ENCODE measurements at places on chromosomes 1 and 21.

GRCh38 chr1:56256153-56257000, 323.0 kb downstream of the PLPP3 start:
- DNase-seq = no peak

- DNase-seq = no peak
Observed at GRCh38 chr1:101511202-101511891, 274.5 kb downstream of the S1PR1 start.

DNA sequence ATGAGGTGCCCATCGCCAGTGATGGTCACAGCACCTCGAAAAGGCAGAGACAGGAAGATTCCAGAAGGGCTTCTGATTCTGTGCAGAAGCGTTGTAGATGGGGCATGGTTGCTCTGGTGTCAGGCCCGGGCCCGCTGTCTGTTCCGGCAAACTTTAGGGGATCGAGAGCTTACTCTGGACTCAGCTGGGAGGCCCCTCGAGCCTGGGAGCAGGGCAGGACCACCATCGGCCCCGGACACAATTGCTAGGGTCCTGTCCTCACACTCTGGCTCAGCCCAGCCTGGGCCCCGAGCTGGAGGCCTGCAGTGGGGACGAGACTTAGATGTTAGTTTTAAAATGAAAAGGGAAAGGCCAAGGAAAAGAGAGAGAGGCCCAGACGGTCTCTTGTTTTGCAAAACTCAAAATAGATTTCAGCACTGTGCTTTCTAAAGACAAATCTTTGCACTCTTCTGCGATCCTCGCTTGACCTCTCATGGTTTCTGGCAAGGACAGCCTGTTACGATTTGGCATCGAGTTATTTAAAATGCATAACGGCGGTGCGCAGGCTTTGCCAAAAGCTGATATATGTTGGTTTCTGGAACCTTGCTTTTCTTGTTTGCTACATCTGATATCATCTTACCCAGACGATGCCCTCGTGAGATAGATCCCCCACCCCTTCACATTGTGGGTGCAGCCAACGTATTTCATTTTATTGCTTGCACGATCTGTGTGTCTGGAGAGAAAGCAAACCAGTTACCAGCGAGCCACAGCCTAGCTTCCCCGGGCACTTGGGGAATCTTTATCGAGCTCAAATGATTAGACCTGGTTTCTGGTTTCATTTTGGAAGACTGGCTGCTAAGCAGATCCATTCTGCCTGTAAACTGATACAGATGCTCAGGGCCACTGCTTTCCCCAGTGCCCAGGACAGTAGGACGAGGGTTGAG, 58.0 kb downstream of the PRDM16 start:
- DNase-seq = no peak

GRCh38 chr1:233315718-233316301, 11.7 kb upstream of the MAP3K21 start:
- no peak for DNase-seq

GRCh38 chr1:16153096-16153998, 2.5 kb downstream of the EPHA2 start:
- no peak for DNase-seq

DNA sequence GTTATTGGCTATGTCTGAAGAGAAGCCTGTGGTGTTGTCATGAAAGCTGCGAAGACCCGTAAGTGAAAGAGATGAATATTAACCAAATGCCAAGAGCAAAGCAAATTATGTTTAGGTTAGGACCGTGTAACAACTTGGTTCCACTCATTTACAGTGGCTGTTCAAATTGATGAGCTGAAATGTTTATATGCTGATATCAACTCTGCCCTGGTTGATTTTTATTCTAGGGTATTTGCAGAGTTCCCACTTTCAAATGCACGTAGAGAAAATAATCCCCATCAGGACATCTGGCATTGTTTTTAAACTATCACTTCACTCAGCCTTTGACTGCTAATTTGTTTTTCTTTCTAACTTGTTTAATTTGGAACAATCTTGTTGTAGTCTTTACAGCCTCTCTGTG, 581.6 kb upstream of the ADAMTS5 start:
- DNase-seq = no peak

DNA sequence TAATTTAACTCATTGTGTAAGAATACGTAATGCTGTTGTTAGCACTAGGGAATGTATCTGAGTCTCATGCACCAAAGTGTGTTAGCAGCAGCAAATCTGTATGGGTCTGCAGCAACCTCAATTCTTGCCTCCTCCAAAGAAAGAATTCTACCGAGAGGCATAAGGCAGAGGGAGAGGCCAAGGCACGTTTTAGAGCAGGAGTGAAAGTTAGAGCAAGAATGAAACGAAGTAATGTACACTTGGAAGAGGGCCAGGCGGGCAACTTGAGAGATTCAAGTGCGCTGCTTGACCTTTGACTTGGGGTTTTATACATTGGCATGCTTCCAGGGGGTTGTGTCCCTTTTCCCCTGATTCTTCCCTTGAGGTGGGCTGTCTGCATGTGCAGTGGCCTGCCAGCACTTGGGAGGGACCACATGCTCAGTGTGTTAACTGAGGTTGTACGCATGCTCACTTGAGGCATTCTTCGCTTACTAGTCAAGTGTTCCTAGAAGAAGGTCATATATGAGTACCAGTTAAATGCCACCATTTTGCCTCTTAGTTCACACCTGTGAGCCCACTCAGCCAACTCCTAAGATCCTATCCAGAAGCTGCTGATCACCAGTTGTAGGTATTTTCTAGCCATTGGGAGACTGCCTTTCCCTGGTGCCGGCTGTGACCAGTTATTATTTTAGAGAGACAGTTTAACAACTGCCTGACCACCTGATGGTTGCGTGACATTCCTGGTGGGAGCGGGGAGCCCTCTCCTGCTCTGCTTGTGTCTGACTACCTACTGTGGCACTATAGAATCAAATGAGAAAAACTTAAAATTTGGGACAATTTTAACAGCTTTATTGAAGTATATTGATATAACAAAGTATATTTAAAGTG, 2.7 kb upstream of the CNN3 start:
- DNase-seq = no peak

- DNase-seq = no peak
Observed at GRCh38 chr1:2393471-2393877, 1.8 kb downstream of the RER1 start.

DNA sequence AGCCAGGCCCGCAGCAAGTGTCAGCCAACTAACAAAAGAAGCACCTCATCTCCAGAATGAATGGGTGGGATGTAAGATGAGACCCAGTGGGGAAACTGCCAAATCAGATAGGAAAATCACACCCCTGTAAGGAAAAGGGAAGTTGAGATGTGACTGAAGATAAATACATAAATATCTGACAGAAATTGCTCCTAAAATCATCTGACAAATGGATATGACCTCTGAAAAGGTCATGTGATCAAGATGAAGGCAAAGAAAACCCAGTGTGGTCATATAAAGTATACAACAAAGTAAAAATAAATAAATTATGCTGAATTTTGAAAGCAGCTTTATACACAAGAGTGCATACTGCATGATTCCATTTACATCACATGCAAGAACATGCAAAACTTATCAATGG, 12.7 kb downstream of the SIPA1L2 start:
- DNase-seq = no peak

- no peak for DNase-seq
Observed at GRCh38 chr21:26964170-26964778, 2.6 kb downstream of the ADAMTS5 start.

- DNase-seq = no peak
Observed at GRCh38 chr1:115906627-115907026, 65.7 kb upstream of the NHLH2 start.

DNA sequence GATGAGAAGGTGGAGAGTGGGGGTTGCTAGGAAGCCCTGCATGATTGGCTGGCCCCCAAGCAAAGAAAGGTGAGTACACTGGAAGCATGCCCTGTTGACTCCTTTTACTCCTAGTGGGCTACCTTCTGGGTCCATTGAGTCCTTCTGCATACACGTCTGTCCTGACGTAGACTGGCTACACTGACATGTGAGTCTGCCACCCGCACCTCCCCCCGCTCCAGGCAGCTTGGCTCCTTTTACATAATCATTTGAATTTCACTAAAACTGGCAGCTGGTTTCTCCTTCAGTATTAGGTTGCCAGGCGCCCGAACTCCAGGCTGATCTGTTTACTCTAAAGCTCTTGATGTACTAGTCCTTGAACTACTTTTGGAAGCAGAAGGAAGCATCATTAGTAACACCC, 8.7 kb downstream of the MRPS21 start:
- no peak for DNase-seq

GRCh38 chr1:241615043-241615974, 24.9 kb downstream of the CHML start:
- DNase-seq = no peak

- DNase-seq = no peak
Observed at GRCh38 chr21:32334980-32335531, 36.4 kb downstream of the MRAP start.

DNA sequence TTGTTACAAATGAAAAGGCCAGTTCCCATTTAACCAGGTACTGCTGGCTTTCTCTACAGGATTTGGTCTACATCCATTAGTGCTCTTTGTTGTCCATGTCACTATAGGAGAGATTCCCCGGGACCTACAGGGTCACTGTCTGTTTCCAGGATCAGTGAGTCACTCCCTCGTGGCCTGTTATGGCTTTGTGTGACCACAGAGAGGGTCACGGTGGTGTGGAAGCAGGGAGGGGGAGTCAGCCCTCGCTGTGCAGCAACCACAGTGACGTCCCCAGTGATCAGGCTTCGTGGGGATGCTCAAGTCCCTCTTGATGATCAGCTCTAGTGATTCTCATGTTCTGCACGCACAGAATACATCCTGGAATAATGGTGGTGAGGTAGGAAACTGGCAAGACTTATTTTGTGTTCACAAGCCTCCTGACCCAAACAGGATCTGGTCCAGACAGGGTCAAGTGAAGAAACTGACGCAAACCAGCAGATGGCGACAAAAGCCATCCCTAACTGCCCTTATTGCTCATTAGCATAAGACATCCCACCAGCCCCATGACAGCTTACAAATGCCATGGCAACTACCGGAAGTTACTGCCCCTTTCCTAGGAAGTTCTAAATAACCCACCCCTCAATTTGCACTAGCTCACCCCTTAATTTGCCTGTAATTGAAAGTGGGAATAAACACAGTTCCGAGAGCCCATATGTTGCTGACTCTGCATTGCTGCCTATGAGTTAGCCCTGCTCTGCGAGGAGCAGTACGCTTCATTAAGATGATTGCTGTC, 98.5 kb downstream of the DISC1 start:
- DNase-seq = no peak

- DNase-seq = no peak
Observed at GRCh38 chr1:167207940-167208623, 12.6 kb upstream of the POU2F1 start.

- no peak for DNase-seq
Observed at GRCh38 chr1:214198571-214198970, 82.4 kb upstream of the SMYD2 start.

DNA sequence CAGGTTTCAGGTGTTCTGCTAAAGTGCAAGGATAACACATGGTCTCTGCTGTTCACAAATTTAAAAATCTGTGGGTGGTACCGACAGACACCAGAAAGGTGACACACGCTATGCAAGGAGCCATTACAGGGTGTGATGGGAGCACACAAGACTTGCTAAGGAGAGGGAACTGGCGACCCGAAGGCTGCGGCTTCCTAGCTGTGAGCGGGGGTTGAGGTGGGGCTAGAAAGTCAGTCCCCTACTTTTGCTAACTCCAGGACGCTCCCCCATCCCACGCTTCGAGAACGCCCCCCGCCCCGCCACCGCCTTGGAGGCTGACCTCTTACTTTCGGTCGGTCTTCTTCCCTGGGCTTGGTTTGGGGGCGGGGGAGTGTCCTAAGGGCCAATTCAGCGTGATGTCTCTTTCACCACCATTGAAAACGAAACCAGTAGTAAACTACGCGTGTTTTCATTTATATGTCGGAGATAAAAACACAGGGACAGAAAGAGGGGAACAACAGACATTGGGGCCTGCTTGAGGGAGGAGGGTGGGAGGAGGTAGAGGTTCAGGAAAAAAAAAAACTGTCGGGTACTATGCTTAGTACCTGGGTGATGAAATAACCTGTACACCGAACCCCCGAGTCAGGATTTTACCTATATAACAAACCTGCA, 1.1 kb downstream of the CKS1B start:
- peak; percentile 47 for DNase-seq

DNA sequence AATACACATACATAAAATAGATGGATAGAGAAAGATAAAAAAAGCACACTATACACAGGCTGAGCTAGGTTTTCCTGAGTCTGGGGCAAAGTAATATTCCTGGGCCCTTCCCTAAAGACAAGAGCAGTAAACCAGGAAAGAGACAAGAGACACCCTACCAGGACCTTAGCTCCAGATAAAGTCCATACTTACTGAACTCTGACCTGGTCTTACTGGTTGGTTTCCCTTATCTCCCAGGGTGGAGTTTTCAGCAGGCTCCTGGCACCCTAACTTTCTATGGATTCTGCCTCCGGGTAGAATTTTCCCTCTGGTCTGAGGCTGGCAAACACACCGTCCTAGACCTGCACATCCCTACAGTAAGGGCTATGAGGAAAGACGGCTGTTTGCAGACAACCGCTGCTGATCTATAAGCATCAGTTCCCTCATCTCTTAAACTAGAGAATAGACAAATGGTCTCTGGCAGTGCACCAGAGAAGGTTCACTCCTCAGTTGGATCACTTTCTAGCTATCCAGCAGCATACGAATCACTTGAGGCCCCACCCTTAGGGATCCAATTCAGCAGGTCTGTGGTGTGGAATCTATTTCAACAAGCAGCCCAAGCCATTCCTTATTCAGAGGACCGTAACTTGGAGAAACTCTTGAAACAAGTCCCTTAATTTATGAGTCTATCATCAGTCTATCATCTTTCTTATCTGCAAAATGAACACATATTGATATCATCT, 52.0 kb downstream of the ARHGEF11 start:
- DNase-seq = no peak

GRCh38 chr1:51264451-51264850, 28.4 kb downstream of the RNF11 start:
- DNase-seq = no peak

DNA sequence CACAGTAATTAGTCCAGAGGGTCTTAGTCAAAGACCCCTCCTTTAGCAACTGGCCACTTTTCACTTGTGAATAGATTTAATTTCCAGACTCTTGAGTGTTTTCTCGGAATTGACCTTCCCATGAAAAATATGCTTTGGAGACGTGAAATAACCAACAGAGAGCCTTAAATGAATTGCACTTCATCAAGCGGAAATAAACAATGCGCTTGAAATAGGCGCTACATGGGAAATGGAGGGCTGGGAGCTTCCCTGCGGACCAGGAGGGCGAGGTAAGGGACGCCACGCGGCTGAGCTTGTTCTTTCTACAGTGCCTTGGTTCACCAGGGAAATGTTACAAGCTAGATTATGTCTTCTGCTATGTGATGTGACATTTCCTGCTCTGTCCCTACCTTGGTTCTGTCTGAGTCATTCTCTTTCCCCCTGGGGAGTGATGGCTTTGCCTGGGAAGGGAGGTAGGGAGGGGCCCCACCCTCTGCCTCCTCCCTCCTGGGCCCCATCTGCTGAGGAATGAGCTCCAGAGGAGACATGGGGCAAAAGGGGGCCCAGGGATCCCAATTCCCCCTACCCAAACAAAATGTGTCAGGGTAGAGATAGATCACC, 619.3 kb downstream of the PTPRU start:
- DNase-seq = no peak

GRCh38 chr1:54857746-54858561, 29.0 kb downstream of the DHCR24 start:
- DNase-seq = no peak
